Activated T-helper 1 cell treated with anti-CD3 and anti-CD28 coated beads, Interleukin-2, amount 50 U/mL, for 16 hours (primary cell): ENCODE measurements at places on chromosomes 2 and 18.

- DNase-seq = no peak
Observed at GRCh38 chr18:40980171-40980570, 974.9 kb upstream of the PIK3C3 start.

- DNase-seq = no peak
Observed at GRCh38 chr2:16226943-16227664, 286.8 kb downstream of the MYCN start.

DNA sequence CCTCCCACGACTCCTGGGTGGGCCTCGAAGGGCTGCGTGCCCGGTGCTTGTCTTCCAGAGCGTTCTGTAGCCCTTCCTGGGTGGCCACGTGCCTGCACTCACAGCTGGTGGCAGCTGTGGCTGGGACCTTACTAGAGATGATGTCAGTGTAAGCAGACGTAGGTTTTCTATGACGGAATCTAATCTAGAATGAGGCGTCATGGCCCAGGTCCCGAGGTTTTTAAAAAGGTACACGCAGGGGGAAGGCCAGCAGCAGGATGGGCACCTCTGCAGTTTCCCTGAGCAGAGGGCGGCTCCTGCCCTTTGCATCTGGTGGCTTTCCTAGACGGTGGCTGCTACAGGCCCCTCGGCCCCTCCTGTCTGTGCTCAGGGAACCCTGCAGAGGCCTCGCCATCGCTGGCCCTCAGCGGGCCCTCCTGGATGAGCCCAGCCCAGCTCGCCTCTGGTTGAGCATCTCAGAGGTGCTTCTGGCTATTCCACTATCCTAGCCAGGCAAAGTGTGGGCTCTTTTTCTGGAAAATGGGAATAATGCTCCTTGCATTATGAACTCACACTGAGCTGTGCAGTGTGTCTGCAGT is 49.6 kb upstream of the PXDN start:
- DNase-seq = no peak

GRCh38 chr18:37380546-37381110 is 185.0 kb downstream of the CELF4 start:
- DNase-seq = no peak

DNA sequence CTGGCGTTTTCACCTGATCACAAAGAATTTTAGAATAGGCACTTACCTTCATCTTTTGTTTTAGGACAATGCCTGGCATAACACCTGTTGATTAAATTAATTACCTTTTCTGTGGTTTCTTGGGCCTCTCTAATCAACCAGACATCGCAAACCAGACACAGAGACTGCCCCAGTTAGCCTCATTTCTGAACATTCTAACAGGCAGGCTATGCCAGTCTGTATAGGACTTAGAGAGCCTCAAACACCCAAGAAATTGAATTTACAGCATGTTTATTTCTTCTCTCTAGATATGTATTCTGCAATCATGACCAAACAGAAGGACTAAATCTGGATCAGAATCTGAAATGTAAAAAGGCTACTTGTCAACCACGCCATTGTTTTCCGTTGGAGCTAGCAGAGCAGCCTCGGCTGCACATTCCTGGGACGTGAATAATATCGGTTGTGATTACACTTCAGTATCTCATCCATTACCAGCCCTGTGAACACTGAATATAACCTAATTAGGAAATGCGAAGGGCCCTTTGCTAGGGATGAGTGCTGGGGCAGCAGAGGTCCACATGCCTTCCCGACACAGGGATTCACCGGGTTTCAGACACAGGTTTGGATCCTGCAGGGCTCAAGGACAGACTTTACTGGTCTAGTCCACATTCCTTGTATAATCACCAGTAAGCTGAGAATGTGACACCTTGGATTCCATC is 17.5 kb upstream of the CDC42EP3 start:
- no peak for DNase-seq

GRCh38 chr18:79258447-79258846 is 137.3 kb upstream of the NFATC1 start:
- no peak for DNase-seq

DNA sequence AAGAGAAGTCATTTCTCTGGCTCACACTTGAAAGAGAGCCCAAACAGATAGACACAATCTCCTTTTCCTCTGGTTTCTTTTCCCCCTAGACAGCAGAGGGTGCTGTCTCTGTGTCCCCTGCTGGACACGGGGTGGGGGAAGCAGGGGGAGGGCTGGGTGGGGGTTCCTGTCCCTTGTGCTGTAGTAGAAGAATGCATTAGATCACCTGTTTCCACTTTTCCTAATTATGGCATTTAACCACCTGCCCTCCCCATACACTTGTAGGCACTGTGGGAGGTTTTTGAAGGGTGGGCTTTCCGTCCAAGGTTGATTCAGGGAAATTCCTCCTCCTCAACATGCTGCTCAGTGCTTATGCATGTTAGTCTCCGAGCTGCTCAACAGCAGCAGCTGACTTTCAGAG is 206.2 kb upstream of the EPAS1 start:
- no peak for DNase-seq

- no peak for DNase-seq
Observed at GRCh38 chr2:56898986-56899385, 715.2 kb downstream of the CCDC85A start.

DNA sequence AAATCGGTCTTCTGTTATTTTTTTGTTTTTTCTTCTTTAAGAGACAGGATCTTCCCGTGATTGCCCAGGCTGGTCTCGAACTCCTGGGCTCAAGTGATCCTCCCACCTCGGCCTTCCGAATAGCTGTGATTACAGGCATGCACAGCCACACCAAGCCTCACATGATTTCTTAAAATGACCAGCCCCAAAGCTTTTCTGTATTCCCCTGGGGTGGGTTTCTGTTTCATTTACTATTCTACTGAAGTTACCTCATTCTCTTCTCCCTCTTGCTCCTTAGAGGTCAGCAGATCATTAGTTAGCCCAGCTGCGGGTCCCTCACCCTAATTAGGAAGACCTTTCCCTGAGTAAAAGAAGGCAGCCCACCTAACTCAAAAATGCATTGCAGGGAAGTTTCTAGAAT is 27.6 kb downstream of the SLC1A4 start:
- DNase-seq = no peak

GRCh38 chr2:158817588-158817987 is 22.5 kb downstream of the DAPL1 start:
- DNase-seq = no peak

DNA sequence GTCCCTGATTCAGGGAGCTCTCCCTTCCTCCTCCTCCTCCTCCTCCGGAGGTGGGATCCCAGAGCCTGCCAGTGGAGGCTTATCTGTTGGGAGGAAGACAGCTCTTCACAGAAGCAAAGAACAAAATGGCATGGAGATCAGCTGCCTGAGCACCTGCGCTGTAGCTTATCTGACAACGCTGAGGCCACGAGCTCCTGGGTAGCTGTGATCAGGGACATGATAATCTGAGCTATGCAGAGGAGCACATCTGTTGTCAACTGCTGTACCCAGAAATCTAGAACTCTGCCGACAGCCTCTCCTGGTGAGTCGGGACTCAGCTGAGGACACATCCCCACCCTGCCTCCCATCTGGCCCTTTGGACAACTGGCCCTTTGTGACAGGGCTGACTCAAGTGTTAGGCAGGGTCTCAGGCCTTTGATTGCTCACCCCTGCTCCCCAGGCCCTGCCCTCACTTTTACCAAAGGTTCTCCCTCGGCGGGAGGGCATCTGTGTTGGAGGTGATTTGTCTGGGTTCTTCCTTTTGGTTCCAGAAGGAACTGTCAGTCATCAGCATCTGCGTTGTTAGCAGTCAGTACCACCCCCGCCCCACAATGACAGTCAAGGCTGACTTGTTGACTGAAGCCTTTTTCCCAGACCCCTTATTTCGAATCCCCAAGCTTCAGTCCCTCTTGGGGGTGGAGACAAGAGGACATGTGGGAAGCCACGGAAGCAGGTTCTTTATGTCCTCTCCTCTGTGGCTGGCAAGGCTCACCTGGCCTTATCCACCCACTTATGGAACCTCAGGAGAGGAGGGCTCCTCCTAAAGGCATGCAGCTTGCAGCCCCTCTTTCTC is 5.9 kb upstream of the CNNM3 start:
- DNase-seq = no peak

- no peak for DNase-seq
Observed at GRCh38 chr2:241151934-241152660, 1.8 kb downstream of the PPP1R7 start.

- DNase-seq = no peak
Observed at GRCh38 chr2:8615576-8616281, 66.1 kb upstream of the ID2 start.

GRCh38 chr18:2963048-2963447 is 49.9 kb downstream of the LPIN2 start:
- no peak for DNase-seq

DNA sequence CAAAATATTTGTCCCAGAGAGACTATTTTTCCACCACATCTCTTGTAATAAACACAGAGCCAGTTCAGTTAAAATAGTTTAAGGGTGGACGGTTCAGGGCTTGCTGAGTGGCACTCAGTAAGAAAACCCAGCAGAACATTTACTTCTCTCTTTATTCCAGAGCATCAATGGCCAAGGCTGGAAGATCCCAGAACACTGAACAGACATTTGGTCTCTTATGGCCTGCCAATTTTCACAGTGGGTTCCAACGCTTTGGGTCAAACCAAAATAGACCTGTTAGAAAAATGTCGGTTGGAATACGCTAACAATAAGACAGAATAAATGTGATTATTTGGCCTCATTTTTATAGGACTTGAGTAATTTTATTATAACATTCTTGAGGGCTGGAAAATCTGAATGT is 580.3 kb upstream of the TMEFF2 start:
- no peak for DNase-seq

DNA sequence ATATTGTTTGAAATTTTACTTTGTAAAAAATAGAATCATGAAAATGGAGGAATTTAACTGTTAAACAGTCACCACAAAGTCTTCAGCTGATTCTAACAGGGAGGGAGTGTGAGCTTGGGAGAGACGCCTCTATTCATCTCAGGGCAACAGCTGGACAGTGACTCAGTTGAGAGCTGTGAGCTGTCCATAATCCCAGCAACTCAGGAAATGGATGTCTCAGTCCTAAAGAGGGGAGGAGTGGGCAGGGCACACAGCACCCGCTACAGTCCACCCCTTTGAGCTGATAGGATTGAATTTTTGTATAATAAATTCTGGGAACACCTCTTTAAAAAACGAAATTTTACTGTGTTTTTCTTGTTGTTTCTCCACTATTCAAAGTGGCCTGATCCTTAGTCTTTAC is 255.1 kb upstream of the THUMPD2 start:
- no peak for DNase-seq

GRCh38 chr18:3175195-3175758 is 44.5 kb downstream of the MYOM1 start:
- DNase-seq = no peak

- DNase-seq = no peak
Observed at GRCh38 chr2:230412371-230412711, 3.7 kb upstream of the SP100 start.

DNA sequence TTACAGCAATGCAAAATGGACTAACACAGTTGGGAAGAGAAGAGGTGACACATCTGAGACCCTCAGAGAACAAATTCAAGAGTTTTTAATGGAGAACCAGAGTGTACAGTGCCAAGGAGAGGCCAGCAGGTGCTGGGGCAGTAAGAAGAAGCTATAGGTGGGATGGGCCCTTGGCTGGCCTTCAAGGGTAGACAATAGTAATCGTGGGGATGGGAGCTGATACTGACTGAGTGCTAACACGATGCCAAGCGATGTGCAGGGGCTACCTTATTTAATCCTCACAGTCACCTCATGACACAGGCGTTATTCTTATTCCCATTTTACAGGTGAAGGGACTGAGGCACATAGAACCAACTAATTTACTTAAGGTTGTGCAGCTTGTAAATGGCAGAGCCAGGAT is 131.9 kb upstream of the ID2 start:
- DNase-seq = no peak

- DNase-seq = no peak
Observed at GRCh38 chr18:59057969-59058368, 81.7 kb upstream of the SEC11C start.

DNA sequence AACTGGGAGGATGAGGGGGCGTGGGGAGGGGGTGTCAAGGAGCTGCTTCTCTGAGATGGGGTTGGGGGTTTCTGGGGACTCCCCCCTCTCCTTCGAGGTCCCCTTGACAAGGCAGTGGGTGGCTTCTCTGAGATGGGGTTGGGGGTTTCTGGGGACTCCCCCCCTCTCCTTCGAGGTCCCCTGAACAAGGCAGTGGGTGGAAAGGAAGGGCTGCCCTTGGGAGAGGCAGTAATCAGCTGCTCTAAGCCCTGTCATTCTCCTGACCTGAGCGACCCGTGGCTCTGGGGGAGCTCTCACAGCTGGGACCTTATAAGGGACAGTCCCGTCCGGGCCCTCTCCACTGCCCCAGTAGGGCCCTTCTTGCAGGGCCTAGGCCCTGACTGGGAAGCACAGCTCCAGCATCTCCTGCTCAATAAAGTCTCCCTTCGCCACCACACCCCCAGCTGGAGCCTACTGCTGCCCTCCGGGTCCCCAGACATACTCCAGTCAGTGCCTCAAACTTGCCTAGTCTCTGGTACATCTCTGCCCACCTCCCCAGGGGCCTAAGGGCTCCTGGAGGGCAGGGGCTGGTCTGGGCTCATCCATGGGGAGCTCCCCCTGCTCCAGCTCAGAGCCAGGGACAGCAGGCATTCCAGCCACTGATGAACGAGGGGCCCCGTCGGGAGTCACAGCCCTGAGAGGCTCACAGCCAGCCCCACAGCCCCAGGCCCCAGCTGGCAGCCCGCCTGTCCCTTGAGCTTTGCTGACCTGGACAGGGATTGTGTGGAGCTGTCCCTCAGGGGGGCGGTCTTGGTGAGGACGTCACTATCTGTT is 2.8 kb downstream of the GAREM2 start:
- no peak for DNase-seq

GRCh38 chr2:196136151-196136550 is 35.2 kb downstream of the STK17B start:
- DNase-seq = no peak

DNA sequence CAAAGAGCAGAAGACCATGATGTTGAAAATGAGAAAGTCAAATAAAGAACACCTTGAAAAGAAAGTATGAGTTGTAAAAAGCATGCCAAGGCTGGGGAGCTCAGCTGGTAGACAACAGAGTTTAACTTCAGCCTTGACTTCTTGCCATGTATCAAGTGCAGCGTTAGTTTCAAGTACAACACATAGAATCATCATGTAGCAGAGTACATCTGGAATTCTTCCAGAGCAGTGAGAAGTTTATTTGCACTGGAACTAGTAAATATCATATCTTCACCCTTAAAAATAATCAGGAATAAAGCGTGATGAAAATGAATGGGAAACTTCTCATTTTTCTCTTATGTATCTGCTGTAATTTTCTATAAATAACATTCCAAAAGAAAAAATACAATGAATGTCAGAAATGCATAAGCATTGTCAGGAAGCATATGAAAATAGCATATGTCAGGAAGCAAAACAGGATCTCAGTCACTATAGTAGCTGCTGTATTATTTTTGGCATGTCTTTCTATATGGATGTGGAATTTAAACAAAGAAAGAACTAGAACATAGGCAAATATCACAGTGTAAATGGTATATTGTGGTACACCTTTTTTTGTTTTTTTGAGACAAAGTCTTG is 10.1 kb upstream of the SULT1C4 start:
- DNase-seq = no peak

DNA sequence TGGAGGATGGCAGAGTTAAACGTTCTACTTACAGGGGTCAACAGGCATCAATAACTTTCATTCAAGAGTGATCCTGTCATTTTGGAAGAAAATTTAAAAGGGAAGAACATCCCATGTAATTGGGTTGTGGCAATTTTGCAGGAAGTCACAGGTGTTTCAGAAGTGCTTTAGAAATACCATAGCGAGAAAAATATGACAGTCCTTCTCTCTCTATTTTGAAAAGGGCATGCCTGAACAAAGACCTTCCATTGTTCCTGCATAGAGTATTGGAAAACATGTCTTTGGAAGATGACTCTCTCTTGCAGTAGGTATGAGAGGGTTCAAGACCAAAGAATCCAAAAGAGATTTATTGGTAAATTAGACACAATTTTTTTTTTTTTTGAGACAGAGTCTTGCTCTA is 81.8 kb upstream of the SERTAD2 start:
- DNase-seq = no peak
